ENCODE measurements at places on chromosomes 11 and 22.

- DNase-seq, result no peak
Observed at GRCh38 chr11:27427183-27427980, 45.2 kb downstream of the LGR4 start.

DNA sequence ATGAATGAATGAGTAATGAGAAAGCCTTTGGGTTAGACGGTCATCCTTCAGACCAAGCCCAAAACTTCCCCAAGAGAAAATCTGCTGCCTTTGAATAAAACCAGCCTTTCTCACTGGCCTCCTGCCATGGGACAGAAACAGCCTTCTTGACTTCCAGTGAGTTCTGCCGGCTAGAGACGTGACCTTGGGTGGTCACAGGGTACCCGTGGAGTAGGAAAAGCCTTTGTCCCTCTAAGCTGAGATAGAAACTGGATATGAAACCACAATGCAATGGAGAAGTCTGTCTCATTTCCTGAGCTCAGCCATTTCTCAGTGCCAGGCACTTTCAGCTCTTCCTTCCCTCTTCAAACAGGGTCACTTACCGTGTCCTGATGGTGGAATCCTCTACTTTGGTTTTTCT is 21.2 kb upstream of the YWHAH start:
- DNase-seq, result no peak

DNA sequence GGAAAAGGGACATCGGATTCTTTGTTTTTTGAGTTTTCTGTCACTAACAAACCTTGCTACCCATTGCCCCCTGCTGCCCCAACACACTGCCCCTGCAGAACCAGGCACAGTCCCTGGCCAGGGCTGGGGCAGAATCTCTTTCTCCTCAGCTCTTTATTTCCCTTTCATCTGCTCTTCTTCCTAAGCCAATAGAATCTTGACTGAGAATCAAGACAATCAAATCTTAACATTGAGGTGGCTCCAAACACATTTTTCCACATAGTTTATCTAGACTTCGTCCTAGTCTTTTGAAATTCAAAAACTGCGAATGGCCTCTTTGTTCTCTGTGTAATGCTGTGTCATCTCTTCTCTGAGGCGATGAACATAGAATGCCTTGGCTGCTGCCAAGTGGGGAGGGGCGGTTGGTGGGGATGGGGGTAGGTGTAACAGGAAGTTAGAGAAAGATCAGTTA is 16.1 kb upstream of the NTM start:
- DNase-seq, result no peak

GRCh38 chr11:74639533-74639932 is 47.2 kb downstream of the POLD3 start:
- no peak for DNase-seq

DNA sequence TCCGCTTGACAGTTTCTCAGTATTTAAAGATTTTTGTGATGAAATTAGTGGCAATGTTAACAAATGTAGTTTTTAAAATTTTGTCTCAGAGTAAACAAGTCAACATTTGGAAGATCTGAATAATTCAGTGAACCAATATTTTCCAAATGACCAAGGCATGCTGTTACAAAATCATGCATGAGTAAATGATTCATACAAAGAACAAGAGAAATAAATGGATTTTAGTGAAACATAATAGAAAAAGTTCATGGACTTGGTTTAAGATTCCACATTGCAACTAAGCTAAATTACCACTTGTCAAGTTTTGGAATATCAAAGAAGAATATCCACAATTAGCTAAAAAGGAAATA is 125.7 kb upstream of the SNX19 start:
- DNase-seq, result no peak

DNA sequence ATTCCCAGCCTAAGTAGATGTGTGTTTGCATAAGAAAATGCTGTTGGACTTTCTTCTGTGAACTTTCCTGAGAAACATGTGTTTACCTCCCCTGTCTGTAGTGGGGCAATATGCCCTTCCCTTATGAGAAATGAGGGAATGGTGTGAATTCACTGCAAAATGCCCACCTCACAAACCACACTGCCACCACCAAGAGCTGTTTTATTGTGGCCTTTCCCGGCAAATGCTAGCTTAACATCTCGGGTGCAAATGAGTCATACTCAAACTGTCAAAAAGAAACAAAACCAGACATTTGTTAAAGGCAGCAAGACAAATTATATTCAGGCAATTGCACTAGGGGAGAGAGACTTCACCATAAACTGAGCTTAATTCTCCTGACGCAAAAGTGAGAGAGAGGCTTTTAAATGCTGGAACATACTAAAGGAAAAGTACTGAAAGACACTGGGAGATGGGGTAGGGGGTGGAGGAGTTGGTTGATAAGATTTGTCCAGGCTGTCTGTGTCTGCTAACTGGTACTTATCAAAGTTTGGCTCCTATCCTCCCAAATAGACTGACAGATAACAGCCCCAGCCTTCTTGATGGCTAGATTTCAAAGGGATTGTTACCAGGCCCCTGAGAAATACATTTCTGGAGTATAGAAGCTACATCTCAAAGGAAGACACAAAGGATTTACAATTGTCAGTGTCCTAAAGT is 70.9 kb upstream of the OR5AK2 start:
- DNase-seq, result no peak

GRCh38 chr11:3644817-3645235 is at the start of gene ART1:
Gene ART1 (plus strand): TSS chr11:3645128. CDS start chr11:3659214, 14,086 bp downstream.
- no peak for DNase-seq

GRCh38 chr11:22584976-22585375 is 40.6 kb downstream of the FANCF start:
- DNase-seq, result no peak

- DNase-seq, result no peak
Observed at GRCh38 chr11:76436020-76436419, 8.8 kb upstream of the EMSY start.

DNA sequence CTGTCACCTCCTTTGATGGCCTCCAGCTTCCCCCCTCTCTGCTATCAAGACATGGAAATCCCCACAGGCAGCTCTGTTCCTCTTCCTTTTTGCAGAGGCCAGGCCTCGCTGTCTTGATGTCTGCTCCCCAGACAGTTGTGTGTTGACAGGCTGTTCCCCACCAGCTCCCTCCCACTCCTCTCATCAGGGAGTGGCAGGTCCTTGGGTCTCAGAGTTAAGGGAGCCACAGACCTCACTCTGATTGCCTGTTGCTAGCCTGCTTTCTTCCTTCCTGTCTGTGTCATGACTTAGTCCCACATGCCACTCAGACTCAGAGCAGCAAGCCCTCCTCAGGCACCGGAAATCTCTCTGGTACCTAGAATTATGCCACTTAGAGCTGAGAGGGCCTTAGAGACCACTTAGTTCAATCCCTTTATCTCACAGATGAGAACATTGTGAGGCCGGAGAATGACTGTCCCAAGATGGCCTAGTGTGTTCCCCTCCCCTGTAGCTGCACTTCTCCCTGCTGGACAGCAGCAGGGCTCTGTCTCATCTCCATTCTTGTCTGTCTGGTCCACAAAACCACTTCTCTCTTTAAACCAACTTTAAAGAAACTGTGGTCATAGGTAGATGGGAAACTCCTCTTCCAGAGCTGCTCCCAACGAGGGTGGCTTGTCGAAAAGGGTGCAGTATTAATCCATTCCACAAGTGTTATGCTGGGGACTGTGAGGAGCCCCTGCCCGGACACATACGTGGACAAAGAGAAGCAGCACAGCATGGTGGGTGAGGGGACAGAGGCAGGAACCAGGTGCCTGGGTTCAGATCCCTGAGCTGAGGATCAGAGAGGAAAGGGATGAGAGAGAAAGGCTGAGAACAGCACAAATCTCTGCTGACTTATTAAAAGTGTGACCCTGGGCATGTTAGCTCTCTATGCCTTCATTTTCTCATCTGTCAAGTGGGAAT is 4.2 kb downstream of the AMPD3 start:
- DNase-seq, result peak; percentile 21

DNA sequence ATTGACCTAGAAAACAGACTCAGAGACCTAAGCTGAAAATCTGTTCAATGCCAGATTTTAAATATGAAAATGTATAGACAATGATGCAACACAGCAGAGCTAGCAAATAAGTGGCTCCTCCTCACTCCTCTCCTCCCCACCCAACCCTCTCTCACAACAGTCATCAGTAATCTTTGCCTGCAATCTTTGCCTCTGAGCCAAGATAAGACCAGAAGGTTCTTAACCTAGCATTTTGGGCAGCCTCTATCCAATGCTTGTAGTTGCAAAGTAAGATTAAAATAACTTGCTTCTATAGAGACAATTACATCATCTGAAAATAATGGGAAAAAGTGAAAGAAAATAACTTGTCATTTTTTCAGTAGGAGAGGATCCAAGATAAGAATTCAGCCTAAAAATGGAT is 117.3 kb downstream of the PARVA start:
- DNase-seq, result no peak

DNA sequence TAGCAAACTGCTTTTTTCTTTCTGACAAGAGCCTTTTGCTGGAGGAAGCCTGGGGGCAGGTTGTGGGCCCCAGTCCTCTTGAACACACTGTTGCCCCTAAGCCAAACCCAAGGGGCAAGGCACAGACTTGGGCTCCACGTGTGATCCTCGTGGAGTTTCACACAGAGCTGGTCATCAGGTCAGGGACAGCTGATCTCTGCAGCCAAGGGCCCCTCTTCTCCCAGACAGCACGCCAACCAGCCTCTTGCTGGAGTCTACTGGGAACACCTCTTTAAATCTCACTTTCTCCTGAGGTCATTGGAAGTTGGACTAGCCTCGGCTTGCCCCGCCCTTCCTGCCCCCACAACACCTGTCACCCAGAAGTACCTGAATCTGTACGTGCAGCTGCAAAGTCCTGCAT is 39.8 kb downstream of the C11orf58 start:
- DNase-seq, result no peak

DNA sequence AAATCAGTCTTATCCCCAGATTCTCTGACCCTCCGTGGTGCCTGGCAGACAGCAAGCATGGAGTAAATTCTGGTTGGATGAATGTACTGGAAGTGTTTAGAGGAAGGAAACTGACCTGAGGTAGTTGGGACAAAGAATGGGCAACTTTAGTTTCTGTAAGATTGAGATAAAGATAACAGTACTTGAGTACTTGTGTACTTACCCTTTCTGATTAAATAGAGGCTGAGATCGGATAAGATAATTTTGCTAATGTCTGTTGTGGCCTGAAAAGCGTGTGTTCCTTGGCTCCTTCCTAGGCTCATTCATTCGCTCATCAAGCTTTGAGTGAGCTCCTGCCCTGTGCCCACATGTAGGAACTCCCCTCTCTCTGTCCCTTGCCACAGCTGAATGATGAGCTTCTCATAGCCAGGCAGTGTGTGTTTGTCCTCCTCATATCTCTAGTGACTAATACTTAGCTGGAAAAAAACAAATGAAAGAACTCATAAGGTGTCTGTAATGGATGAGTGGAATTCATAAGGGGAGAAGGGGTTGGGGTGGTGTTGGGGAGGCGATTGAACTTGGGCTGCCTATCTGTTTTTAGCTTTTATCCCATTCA is 118.1 kb downstream of the DBX1 start:
- DNase-seq, result no peak

DNA sequence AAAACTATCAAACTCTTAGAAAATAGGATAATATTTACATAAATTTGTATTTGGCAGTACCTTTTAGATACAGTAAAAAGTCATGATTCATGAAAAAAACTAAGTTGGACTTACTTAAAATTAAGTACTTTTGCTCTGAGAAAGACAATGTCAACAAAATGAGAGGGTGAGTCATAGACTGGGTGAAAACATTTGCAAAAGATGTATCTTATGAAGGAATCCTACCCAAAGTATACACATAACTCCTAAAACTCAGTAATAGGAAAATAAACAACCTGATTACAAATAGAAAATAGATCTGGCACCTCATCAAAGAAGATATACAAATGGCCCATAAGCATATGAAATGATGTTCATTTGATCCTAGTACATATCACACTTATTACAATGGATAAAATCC is 1154.6 kb downstream of the JRKL start:
- no peak for DNase-seq

- DNase-seq, result no peak
Observed at GRCh38 chr11:111697933-111698371, 68.2 kb downstream of the PPP2R1B start.

- no peak for DNase-seq
Observed at GRCh38 chr11:47109727-47110246, 66.9 kb downstream of the ARFGAP2 start.

- DNase-seq, result no peak
Observed at GRCh38 chr22:45203150-45203951, 37.3 kb downstream of the KIAA0930 start.

DNA sequence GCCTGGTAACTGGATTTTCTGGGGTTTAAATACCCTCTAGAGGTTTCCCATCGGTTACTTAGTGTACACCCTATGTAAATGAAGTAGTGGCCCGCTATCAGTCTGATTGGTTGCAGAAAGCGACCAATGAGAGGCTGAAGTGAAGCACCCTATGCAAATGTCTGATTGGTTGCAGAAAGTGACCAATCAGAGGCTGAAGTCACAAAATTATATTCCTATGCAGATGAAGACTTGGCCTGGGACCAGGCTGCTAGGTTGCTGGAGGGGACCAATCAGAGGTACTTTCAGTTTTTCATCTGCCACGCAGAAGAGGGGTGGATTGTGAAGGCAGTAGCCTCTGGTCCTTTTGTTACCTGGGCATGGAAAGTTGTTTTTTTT is 134.8 kb downstream of the TBC1D22A start:
- DNase-seq, result no peak

DNA sequence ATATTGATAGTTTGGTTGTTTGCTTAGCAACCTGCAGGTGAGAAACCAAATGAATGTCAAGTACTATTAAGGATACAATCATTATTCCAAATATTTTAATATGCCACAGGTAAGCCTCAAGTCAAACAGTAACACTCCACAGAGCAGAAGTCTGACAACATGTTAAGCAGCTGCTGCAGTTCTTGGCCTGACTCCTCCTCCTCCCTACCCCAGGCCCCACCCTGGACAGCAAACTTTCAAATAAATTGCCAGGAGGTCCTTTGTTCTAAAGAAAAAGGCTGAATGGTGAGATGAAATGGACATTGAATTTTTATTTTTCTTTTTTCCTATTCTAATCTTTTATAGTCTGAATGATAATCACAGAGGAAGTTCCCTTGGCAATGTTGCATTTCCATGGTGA is 260.0 kb upstream of the POU2AF2 start:
- DNase-seq, result no peak

- DNase-seq, result no peak
Observed at GRCh38 chr11:1062075-1062820, 12.4 kb upstream of the MUC2 start.

- no peak for DNase-seq
Observed at GRCh38 chr22:45565171-45565570, 62.5 kb downstream of the FBLN1 start.

DNA sequence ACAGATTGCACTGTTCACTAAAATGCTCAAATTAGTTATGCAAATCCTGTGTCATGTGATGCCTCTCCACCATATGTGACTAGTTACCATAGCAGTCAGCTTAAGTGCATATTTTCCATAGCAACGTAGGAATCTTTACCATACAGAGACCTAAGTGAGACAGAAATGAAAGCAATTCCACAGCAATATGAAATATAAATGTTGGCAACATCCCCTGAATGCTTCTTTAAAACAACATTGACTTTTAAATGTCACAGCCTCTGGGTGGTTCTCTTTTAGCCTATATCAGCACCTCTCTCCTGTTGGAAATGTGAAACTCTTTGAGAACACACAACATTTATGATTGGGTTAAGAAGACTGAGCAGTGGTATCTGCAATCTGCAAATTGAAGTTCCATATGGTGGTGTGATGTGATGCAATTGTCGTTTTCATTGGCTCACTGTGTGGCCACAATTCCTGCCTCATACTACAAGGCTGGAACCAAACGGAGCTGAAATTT is 814.6 kb downstream of the DLG2 start:
- no peak for DNase-seq

GRCh38 chr22:25621986-25622385 is 57.5 kb downstream of the GRK3 start:
- DNase-seq, result no peak
